ENCODE measurements at places on chromosomes 4 and X. TPM values are rescaled to one million over a fixed set of nuclear protein-coding genes. Genes with fewer than 3 reads are reported as not detected.

The MAGED4 gene
- 0.15 TPM for total RNA-seq

The TREX2 gene
- total RNA-seq: not detected

The PCDH18 gene
- 2.3 TPM for total RNA-seq

The TMPRSS11F gene
- not detected for total RNA-seq

The TMPRSS11A gene
- not detected for total RNA-seq

The MSANTD1 gene
- 0.36 TPM for total RNA-seq

The BMPR1B gene
- total RNA-seq: 0.92 TPM

The GABRB1 gene
- not detected for total RNA-seq

The PRRG3 gene
- total RNA-seq: not detected

The PTCHD1 gene
- 0.09 TPM for total RNA-seq

The OTUD6A gene
- total RNA-seq: not detected

The ASB12 gene
- 30.4 TPM for total RNA-seq

The GAGE12C gene
- not detected for total RNA-seq

The CXCL11 gene
- not detected for total RNA-seq

The TET2 gene
- total RNA-seq: 16.0 TPM

The MAGEA2 gene
- not detected for total RNA-seq

The CTAG1B gene
- total RNA-seq: not detected

The AVPR2 gene
- 1.5 TPM for total RNA-seq

The NAP1L3 gene
- total RNA-seq: 0.31 TPM

The PPP1R2C gene
- not detected for total RNA-seq

The SH3TC1 gene
- total RNA-seq: 8.5 TPM

The NUP62CL gene
- not detected for total RNA-seq

The PAGE5 gene
- total RNA-seq: not detected

The CC2D2A gene
- total RNA-seq: 2.9 TPM

The KCND1 gene
- 0.09 TPM for total RNA-seq

The S100P gene
- 1.2 TPM for total RNA-seq

The GALNTL6 gene
- total RNA-seq: not detected

The TLR7 gene
- total RNA-seq: 0.22 TPM

The SOD3 gene
- 13.0 TPM for total RNA-seq

The IBSP gene
- not detected for total RNA-seq

The CHRDL1 gene
- total RNA-seq: 2.7 TPM

The SCRG1 gene
- total RNA-seq: not detected

The SMARCAD1 gene
- 16.9 TPM for total RNA-seq

The SPINK2 gene
- 3.4 TPM for total RNA-seq

The CCDC160 gene
- total RNA-seq: not detected

The TBC1D8B gene
- total RNA-seq: 0.55 TPM

All from gastrocnemius medialis (tissue), 4 donors.